Left renal pelvis (tissue), 4 donors: ENCODE measurements at places on chromosomes 3 and 15.

DNA sequence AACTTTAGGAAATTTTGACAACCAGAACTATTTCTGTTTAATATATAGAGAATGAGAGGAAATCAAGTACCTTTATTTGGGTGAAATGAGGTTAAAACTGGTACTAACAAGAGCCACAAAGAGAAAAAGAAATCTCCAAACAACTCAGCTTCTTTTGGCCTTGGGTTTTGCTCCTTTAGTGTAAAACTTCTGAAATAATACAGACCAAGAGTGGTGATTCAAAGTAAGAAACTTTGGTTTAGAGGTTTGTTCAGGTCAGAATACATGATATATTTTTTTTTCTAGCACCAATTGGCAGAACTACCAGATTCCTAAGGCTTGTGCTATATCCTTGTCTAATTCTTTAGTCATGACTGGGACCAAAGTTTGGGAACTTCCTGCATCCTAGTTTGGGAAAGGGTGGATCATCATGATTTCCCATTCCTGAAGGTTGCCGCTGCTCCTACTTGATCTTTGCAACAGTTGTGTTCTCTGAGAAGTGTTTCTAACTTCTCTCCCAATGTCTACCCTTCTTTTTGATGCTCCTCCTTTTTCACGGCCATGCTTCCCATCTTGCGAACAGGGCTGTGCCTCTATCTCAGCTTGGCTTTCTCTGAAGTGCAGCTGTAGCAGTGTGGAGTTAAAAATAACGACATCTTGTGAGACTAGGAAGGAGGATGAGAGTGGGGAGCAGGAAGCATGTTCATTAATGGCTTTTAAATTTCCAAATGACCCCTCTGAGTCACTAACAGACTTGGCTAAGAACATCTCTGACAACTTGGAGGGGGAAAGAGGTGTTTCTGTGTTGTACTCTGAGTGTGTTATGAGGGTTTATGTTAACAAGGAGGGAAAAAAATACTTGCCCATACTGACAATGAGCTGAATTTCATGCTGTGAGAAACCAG, 87.7 kb downstream of the KCNAB1 start:
- no peak for DNase-seq

DNA sequence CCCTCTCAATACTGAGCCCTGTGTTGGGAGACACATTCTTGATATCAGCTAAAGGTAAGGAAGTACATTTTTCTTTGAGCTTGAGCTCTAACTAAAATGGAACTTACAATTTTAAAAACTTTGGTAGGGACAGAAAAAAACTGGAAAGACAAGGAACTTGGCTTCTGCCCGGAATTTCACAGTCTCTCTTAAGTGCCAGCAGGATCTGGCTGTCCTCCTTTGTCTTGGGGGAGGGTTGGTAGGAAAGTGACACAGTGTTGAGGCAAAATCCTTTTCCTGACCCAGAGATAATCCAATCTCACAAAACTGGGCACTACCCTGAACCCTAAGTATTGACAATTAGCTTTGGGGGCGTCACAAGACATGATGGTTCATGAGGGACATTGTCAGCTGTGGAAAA, 45.3 kb downstream of the ZPLD1 start:
- DNase-seq, result no peak

DNA sequence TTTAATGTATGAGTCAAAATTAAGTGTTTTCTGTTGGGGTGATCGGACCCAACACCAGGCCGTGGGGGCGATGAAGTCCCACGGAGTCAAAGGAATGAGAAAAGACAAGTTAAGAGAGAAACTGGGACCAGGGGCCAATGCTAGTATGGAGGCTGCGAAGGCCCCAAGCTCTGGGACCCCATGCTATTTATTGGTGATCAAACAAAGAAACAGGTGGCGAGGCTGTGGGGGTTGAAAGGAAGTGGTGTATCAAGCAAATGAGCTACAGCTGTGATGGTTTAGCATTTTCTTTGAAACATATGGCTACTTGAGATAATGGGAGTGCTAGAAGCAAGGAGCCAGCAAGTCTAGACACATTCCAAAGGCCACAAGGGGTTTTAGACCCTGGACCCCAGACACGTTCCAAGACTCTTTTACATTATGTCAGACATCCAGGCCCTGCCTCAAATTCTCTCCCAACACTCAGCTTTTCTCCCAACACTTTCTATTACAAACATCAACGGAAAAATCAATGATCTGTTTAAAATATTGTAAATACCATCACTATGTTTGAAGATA, 56.0 kb upstream of the SNRPN start:
- no peak for DNase-seq

- no peak for DNase-seq
Measured at GRCh38 chr15:74297887-74298286, 61.8 kb downstream of the CCDC33 start.

DNA sequence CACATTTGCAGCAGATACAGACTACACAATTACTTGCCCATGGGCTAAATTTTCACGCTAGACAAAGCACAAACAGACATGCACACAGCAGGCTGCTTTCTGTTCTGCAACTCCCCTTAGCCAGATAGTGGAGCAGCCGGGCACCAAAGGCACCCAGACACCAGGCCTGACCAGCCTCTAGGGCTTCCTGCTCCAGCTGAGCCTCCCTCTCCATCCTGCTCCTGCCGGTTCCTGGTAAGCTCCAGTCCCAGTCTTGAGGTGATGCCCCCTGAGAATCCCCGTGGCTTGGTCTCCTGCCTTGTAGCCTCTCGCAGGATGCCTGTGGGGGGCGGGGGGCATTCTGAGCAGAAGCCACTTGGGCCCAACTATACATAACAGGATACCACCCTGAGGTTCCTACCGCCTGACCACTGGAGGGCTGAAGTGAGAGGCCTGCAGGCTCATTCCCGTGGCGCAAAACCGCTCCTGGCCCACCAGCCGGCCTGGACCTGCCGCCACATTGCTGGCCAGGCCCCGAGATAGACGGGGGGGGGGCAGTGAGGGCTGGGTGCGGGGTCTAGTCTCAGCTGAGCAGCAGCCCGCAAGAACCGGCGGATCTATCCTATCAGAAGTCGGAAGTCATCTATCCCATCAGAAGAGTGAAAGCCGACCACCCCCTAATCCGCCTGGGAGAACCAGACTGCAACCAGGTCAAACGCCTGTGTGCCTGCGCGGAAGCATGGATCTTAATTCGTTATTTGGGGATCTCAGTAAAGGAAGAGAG, 3.9 kb downstream of the FOXL2 start:
- no peak for DNase-seq

- no peak for DNase-seq
Measured at GRCh38 chr3:186254676-186255650, 107.1 kb downstream of the DGKG start.

GRCh38 chr15:65337436-65338070, 33.1 kb downstream of the RNU5B-1 start:
- no peak for DNase-seq

- DNase-seq, result peak; percentile 53
Measured at GRCh38 chr3:23762759-23763477, 42.8 kb upstream of the UBE2E1 start.

DNA sequence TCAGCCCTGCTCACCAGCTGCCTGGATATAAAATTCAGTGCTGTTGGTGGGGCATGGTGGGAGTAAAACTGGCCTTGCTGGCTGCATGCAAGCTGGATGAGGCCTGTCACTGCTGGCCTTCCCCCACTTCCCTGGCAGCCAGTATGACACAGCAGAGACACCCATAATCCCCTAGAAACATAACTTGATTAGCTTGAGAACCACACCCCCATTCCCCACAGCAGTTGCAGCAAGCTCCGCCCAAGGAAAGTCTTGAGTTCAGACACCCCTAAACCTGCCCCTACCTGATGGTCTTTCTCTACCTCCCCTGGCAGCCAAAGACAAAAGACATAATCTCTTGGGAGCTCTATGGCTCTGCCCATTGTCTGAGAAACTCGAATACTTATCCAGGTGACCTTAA, 405.1 kb upstream of the NECTIN3 start:
- no peak for DNase-seq

DNA sequence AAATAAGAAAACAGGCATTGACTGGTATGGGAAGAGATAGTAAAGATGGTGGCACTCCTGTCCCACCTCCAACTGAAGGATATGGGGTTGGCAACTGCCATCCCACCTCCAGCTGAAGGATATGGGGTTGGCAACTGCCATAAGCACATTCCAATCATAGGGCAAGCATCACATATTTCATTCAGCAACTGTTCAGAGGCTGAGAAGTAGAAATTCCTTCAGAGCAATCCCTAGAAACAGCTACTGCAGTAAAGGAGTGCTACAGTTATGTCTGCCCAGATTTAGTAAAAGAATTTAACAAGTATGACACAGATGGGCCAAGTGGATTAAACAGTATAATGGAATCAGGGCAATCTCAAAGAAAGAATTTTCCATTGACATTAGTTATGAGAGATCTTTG, 156.8 kb downstream of the IMPG2 start:
- no peak for DNase-seq

GRCh38 chr3:184629555-184630160, 68.1 kb downstream of the EPHB3 start:
- no peak for DNase-seq

- DNase-seq, result no peak
Measured at GRCh38 chr15:25185791-25186190, 231.0 kb downstream of the SNRPN start.

DNA sequence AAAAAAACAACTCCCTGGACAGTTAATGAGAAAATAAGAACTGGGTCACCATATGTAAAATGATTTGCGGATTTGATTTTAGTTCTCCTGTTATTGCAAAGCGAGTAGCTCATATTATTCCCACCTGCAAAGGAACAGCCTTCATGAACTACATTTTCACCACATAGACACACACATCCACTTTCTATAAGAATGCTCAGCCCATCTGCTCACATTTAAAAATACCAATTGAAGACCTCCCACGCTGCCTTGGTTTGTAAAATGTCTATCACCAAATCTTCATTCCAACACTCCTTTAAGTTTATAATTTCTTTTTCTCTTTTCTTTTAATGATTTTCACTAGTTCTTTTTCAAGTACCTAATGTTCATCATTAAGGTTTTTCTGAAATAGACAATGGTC, 148.6 kb downstream of the FGF12 start:
- DNase-seq, result no peak

- DNase-seq, result no peak
Measured at GRCh38 chr15:56871185-56871584, 47.3 kb upstream of the TCF12 start.

GRCh38 chr3:192858849-192859585, 58.6 kb downstream of the MB21D2 start:
- DNase-seq, result no peak

DNA sequence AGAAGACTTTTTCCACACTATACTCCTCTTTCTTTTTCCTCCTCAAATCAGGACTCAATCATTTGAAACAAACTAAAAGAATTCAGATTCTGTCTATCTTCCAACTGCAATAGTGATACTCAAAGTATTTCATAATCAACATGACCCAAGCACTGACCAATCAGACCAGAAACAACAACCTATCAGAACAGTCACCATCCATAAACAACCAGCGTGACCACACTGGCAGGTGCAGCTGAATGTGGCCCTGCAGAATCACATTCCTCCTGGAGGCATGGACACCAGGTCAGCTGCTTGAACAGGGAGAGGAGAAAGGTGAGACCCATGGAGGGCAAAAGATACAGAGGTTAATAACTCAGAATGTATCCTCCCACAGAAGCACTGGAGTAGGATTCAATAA, 13.3 kb downstream of the HRG start:
- no peak for DNase-seq

DNA sequence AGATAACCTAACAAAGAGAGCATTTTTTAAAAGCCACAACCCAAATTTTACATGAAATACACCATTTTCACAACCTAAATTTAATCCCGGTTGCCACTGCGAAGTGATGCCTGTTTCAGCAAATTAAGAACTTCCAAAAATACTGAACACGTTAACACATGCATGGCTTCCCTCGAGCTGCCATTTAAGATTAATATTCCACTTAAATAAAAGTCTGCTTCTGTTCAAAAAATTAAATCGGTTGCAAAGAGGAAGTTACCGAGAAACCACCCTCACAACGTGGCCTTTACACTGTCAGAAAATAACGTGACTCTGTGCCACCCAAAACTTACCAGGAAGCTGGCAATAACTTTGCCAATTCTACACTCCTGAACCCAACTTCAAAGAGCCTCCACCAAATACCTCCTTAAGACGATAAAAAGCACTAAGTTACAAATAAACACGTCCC, 1.2 kb downstream of the TBL1XR1 start:
- no peak for DNase-seq

- no peak for DNase-seq
Measured at GRCh38 chr3:52017586-52017985, 21.9 kb upstream of the RPL29 start.

DNA sequence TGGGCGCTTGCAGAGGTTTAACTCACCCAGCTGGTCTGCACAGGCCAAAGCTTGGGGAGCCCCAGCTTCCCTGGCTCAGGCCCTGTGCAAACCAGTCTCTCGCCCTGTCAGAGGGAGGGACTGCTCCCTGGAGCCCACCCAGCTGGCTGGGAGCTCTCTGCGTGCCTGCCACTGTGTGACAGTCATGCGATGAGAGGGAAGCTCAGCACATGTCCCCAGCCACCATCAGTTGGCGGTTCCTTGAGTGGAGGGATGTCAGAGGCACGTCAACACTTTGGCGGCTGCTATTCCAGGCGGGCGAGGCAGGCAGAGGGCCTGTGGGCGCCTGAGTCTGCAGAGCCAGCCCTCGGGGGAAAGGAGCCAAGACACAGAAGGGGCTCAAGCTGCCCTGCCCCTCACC, 324.6 kb downstream of the UACA start:
- no peak for DNase-seq

DNA sequence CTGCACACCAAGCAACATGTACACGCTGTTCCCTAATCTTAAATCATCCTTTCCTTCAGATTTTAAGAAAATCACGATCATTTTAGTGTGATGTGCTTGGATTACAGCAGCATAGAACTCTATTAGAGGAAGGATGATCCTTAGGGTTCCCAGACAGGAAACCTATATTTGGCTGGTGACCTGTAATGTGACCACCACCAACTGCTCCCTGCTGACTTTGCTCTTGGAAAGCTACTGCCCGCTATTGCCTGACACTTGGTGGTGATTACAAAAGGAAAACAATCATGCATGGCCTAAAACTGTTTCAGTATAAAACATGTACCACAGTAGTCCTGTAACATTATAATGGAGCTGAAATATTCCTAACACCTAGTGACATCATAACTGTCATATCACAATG, 27.2 kb upstream of the LMOD3 start:
- DNase-seq, result no peak

- DNase-seq, result no peak
Measured at GRCh38 chr15:99426431-99427105, 139.2 kb upstream of the MEF2A start.

DNA sequence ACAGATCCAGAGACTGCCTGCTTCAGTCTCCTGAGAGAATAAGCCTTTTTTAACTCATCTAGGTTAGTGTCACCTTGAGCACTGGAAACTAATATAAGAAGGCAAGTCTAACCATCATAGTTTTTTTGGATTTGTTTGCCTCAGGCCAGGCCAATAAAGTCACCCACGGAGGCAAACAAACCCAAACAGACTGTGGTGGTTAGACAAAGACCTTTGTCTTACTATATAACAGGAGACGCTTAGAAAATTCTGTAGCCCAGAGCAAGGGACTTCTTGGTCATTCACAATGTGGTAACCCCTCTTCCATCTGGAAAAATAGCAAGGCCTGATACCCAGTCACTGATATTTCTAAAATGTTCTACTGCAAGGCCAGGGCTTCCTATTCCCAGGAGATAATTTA, 45.3 kb upstream of the PPP2R3A start:
- DNase-seq, result no peak
